ENCODE measurements at places on chromosomes 5 and 9.

DNA sequence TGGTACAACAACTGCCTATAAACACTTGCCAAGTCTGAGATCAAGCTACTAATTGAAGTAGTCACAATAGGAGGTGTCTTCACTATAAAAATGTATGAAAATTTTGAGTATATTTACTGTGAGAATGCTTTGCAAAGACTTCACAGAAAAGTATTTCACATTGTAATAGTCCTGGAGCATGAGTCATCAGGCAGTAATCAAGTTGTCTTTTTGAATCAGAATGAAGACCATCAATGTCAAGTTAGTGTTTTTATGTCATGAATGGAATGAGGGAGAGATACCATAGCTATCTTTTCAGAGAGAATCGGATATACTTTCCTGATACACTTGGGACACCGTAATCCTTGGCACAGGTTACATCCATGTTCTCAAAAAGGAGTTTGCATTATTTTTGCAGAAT, 466.9 kb upstream of the ARRDC3 start:
- DNase-seq, result no peak

GRCh38 chr5:132268769-132269551, 11.5 kb downstream of the PDLIM4 start:
- DNase-seq, result no peak

- DNase-seq, result no peak
Measured at GRCh38 chr9:90972057-90972456, 170.4 kb downstream of the SYK start.

GRCh38 chr5:143134269-143134668, 269.2 kb downstream of the NR3C1 start:
- no peak for DNase-seq

- DNase-seq, result no peak
Measured at GRCh38 chr5:134917070-134917815, 12.3 kb downstream of the PCBD2 start.

GRCh38 chr5:87081511-87082372, 185.9 kb upstream of the RASA1 start:
- DNase-seq, result peak; percentile 10

GRCh38 chr5:172245046-172245445, 38.5 kb downstream of the UBTD2 start:
- DNase-seq, result no peak

DNA sequence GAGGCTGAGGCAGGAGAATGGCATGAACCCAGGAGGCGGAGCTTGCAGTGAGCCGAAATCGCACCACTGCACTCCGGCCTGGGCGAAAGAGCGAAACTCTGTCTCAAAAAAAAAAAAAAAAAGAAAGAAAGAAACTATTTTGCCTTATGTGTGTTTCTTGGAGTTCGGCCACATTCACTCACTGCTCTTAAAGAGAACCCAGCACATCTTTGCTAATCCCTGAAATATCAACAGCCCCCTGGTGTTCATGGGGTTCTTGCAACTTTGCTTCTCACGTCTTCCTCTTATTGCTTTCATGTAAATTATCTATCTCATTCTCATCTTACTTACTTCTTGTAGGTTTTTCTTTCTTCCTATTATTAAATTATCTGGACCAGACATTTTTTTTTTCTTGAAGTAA, 126.3 kb upstream of the ASTN2 start:
- DNase-seq, result no peak

DNA sequence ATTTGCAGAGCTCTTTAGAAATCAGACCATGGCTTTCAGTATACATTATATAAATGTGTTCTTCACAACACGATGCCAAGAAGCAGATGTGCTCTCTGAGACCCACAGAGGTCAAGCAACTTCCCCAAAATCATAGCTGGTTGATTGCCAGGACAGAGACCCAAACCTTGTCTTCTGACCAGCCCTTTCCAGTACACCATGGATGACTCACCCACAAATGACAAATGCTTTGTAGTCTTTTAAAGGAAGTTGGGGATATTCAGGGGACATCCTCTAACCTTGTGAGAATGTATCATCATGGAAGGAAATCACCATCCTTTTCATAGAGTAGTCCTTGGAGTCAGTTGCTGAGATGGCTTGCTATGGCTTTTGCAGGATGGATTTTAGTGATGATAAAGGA, 30.1 kb downstream of the ZNF462 start:
- no peak for DNase-seq

DNA sequence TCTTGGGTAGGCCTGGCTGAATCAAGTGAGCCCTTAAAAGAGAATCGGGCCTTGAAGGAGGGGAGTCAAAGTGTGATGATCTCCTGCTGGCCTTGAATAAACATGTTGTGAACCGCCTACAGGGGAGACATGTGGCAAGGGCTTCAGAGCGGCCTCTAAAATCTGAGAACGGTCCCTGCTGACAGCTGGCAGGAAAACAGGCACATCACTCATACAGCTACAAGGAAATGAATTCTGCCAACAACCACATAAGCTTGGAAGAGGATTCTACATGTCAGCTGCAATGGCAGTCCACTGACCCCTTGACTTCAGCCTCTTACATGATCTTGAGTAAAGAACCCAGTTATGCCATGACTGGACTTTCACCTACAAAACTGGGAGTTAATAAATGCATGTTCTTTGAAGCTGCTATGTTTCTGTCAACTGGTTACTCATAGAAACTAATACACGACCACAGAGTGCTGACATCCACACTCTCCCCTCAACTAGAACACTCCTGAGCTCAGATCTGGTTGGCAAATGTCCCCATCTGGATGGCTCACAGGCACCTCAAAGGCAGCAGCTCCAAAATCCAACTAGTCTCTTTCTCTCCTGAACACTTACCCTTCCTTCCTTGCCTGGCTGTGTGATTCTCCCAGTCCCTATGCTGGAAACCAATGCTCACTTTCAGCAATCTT, 333.1 kb downstream of the ASTN2 start:
- no peak for DNase-seq
